Spleen (tissue), 13 donors: ENCODE measurements at places on chromosomes 5 and 9. TPM values are rescaled to one million over a fixed set of nuclear protein-coding genes. Genes with fewer than 3 reads are reported as not detected.

GPR151 gene
- not detected for total RNA-seq

CDC20B gene
- total RNA-seq: not detected

ANKDD1B gene
- 0.38 TPM for total RNA-seq

SPINK13 gene
- total RNA-seq: not detected

- H3K27me3 ChIP-seq: no peaks in the 10 kb centered on the region
- H3K4me1 ChIP-seq: no peaks in the 10 kb centered on the region
- no peak overlapping the region for H3K4me3 ChIP-seq
- H3K36me3 ChIP-seq: no peaks in the 10 kb centered on the region
- H3K27ac ChIP-seq: no peak overlapping the region
- DNase-seq: no peak
Observed at GRCh38 chr9:110738982-110739381, 70.4 kb downstream of the MUSK start.

GRCh38 chr9:81585191-81585763 lies 104.1 kb downstream of the TLE1 start:
- H3K4me3 ChIP-seq: no peak overlapping the region
- peaks cover 81% of the 10 kb centered on the region for H3K36me3 ChIP-seq
- no peaks in the 10 kb centered on the region for H3K27me3 ChIP-seq
- no peaks in the 10 kb centered on the region for H3K4me1 ChIP-seq
- peak overlapping the region; percentile 52 for H3K27ac ChIP-seq

DNA sequence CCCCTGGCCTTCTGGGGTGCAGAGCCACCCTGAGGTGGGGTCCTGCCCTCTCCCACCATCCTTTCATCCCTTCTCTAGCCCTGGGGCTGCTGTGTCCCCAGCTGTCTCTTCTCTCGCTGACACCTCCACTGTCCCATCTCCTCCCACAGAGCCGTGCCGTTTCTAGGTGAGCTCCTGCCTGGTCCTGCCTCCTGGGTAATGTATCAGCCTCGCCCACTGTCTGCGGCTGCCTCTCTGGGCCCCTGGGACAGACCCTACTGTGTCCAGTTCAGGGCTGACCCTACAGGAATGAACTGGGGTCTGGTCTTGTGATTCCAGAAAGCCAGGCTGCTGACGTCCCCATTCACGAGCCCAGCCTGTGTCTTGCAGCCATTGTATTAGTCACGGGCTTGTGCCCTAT lies 4.1 kb downstream of the PAEP start:
- H3K27me3 ChIP-seq: peaks cover 67% of the 10 kb centered on the region
- DNase-seq: no peak
- no peaks in the 10 kb centered on the region for H3K4me1 ChIP-seq
- H3K4me3 ChIP-seq: no peak overlapping the region
- H3K27ac ChIP-seq: no peak overlapping the region

GRCh38 chr9:106321394-106322180 lies 541.4 kb upstream of the ZNF462 start:
- H3K4me1 ChIP-seq: no peaks in the 10 kb centered on the region
- no peaks in the 10 kb centered on the region for H3K27me3 ChIP-seq
- no peaks in the 10 kb centered on the region for H3K36me3 ChIP-seq
- H3K4me3 ChIP-seq: no peak overlapping the region
- no peak overlapping the region for H3K27ac ChIP-seq

GRCh38 chr5:113689647-113690046 lies 176.2 kb downstream of the YTHDC2 start:
- DNase-seq: no peak
- no peak overlapping the region for H3K4me3 ChIP-seq
- H3K27ac ChIP-seq: no peak overlapping the region
- no peaks in the 10 kb centered on the region for H3K36me3 ChIP-seq
- no peaks in the 10 kb centered on the region for H3K4me1 ChIP-seq

EIF4E1B gene
- total RNA-seq: not detected

- peaks cover 78% of the 10 kb centered on the region for H3K27me3 ChIP-seq
- peak overlapping the region; percentile 77 for H3K4me3 ChIP-seq
- no peaks in the 10 kb centered on the region for H3K36me3 ChIP-seq
- peaks cover 25% of the 10 kb centered on the region for H3K4me1 ChIP-seq
- peak overlapping the region; percentile 80 for H3K27ac ChIP-seq
Observed at GRCh38 chr5:123035918-123036390, 571 bp downstream of the PPIC start.

FYB1 gene
- 228 TPM for total RNA-seq

P4HA2 gene
- total RNA-seq: 38.1 TPM

SARDH gene
- 1.4 TPM for total RNA-seq

TUSC1 gene
- total RNA-seq: 9.1 TPM

DNA sequence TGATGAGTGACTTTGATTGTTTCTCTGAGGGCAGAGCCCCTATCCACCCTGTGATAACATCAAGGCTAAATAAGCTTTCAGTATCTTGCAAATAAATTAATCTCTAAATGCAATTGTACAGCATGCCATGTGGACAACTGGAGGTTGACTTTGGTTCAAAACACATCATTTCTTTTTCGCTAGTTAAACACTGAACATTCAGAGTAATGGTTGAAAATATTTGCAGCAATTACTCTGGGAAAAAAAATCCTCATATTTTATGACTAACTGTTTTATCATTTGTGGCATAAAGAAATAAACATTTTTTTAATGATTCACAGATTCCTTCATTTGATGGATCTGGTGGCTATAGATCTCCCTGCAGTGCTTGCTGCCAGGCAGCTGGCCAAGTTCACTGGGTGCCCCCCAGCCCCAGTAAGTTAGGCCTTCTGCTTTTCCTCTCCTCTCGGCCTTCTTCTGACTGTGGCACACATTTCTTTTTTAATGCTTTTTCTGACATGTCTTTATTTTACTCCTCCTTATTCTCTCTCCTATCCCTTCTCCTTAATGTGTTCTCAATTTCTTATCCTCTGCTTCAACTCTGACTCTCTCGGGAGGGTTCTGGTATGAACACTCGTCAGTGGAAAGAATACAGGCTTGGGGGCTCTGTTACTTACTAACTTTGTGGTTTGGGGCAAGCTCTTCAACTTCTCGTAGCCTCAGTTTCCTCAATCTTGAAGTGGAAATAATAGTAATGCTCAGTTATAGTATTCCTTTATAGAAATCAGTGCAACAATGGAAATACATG lies 69.6 kb downstream of the ADAMTSL1 start:
- no peak overlapping the region for H3K27ac ChIP-seq
- no peaks in the 10 kb centered on the region for H3K4me1 ChIP-seq
- H3K36me3 ChIP-seq: no peaks in the 10 kb centered on the region
- no peak for DNase-seq
- no peak overlapping the region for H3K4me3 ChIP-seq
